ENCODE measurements at places on chromosomes 12 and 14.

- DNase-seq: no peak
Measured at GRCh38 chr14:94646481-94646880, 34.3 kb downstream of the SERPINA3 start.

GRCh38 chr12:29405561-29405960, 24.6 kb upstream of the ERGIC2 start:
- no peak for DNase-seq

- no peak for DNase-seq
Measured at GRCh38 chr12:132114667-132115066, 29.5 kb downstream of the DDX51 start.

DNA sequence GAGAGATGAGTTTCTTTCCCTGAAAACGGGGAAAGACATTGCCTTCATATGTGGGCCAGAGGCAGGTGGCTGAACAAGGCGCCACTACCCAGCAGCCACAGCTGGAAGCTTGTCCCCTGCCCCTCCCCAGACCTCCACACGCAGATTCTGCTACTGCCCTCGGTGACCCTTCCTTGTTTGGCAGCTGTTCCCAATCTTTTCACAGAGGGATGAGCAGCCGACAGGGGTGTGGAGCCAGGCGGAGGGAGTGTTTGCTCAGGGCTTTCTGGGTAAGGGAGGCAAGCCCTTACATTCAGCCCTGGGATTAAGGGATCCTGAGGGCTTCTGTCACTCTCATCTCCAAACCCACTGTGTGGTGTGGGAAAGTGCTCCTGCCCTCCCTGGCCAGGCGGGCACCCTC, 4.5 kb upstream of the KRT4 start:
- no peak for DNase-seq

DNA sequence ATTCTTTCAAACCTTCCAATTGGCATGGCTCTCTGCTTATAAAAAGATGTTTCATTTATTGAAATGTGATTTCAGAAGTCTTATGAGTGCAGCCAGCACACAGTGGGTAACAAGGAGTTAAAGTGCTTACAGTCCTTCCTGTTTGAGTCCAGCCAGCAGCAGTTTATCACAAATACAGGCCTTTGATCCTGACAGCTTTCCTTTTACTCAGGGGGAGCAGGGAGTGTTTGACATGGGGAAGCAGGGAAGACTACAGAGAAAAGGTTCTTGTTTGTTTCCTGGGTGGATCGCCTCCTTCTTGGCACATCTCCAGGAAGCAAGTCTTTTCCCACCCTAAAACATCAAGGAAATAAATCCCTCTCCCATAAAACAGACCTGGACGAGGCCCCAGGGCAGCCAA, 216.1 kb downstream of the MSRB3 start:
- no peak for DNase-seq

DNA sequence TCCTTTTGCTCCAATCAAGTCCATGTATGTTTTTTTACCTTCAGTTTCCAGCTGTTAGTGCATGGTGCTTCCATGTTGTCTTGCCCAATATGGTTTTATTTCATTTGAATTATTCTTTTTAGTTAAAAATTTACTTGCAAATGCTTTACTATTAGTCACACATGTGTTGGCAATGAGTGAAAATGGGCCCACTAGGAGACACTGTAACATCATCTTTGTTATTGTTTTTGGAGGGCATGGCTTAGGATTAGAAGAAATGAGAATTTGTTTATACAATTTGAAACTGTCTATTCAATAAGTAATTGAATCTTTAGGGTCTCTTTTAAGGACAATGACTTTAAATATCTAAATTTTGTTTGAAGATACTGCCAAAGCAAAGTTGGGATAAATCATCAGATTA, 133.7 kb downstream of the BRMS1L start:
- no peak for DNase-seq

- no peak for DNase-seq
Measured at GRCh38 chr12:26279091-26279490, 83.7 kb downstream of the SSPN start.

- DNase-seq: no peak
Measured at GRCh38 chr12:94379479-94380113, 80.1 kb downstream of the CEP83 start.

DNA sequence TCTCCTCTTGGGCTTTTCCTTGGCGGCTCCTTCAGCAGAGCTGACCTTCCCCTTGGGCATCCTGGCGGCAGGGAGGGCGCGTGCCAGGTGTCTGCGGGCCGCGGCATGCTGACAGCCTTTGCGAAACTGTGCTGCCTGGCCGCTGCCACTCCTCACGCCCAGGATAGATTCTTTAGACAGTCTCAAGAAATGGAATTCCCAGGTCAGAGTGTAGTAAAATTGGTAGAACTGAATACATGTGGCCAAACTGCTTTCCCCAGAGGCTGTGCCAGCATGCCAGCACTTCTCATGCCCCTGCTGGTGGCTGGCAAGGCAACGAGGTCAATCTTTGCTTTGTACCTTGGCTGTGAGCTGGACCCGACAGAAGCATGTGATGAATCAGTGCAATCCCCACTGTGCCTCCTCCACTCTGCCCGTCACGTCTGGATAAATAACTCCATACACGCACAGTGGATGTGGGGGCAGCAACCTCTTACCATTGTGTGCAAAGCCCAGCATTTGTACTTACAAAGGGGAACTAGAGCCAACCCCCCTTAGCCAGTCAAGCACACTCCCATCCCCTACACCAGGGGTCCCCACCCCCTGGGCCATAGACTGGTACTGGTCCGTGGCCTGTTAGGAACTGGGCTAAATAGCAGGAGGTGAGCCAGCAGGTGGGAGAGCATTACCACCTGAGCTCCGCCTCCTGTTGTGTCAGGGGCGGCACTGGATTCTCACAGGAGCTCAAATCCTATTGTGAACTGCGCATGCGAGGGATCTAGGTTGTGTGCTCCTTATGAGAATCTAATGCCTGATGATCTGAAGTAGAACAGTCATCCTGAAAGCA, 90.9 kb downstream of the ACTN1 start:
- no peak for DNase-seq

GRCh38 chr14:91835197-91835919, 32.0 kb downstream of the TC2N start:
- no peak for DNase-seq

DNA sequence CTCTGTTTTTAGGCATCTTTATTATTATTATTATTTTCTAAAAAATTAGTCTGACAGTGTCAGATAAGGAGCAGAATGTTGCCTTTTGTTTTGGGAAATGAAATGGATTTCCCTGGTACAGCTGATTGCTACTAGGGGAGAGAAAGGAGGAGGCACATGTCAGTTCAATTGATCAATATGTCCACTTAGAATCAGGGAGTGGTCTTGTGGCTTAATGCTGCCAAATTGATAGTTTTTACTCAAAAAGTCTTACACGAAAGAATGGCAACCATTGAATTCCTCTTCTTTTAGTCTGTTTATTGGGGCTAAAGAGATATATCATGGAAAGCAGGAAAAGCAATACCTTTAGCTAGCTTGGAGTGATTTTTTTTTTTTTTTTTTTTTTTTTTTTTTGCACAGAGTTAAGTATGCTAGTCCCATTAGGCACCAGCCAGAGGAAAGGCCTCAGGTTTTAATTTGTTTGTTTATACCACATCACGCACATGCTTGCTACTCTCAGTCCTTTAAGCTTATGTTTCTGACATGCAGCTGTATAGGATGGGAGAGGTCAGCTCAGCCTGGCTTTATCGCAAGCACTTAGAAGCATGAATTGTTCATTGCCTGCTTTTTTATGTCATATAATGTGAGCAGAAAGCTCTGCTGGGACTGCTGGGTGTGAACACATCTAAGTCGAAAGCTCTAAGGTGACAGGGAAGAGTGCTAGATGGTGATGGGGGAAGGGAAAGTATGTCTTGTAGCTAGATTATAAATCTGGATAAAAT, 1.4 kb downstream of the AKAP6 start:
- DNase-seq: no peak

DNA sequence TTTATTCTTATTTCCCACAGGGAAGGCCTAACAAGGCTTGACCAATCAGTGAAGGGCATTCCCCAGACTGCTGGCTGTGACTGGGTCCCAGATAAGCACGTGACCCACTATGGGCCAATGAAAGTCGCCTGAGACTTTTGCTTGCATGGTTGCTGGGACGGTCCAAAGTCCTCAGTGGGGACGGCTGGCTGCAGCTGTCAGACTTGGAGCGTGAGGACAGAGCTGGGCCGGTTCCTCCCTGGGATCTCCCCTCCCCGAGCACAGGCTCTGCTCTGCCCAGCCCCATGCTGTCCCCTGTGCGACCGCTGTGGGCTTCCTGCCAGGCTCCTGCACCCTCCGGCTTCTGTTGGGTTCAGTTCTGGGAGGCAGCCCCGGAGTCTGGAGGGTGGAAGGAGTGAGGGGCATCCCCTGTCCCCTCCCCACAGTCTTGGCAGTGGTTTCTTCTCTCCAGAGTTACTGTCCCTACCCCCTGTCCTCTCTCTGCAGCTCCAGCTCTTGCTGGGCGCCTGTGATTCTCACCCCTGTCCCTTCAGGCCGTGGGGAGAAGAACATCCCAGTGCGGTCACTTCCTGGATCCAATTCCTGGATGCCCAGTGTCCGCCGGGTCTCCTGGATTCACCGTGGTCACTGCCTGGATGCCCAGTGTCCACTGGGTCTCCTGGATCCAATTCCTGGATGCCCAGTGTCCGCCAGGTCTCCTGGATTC, 50.1 kb downstream of the GALNT9 start:
- DNase-seq: peak; percentile 66

GRCh38 chr12:102023343-102023930, 38.4 kb downstream of the WASHC3 start:
- DNase-seq: no peak

DNA sequence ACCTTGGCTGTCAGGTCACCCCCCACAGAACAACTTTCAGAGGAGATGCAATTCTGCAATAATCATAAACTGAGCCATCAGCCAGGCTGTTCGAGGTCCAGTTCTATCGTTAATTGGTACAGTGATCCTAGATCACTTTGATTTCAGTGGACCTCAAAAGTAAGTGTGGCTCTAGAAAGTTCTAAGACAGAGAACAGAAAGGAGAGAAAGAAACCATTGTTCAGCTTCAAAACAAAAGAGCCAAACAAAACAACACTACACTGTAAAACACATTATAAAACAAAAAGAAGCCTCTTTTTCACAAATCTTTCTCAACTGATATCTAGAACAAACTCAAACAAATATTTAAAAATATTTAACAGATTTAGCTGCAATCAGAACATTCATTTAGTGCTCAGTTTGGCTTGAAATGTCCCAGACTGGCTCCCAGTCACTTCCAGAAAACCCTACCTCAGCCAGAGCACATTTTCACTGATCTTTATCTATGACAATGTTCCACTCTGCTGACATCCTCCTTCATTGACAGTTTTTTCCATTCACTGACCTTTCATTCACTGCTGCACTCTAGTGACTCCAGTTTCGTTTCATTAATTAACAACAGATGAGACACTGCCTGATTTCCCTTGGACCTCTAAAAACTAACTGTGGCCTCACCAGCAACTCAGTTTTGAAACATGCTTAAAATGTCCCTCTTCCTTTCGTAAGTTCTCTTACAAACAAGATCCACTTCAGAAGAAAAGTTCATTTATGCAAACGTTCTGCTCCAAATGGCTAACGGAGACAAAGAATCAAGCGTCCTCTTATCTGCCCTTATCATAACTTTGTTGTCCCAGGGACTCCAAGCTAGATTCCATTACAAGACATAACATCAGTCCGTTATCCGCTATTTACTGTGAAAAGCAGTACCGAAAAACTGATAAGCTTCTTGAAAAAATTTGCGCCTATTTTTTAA, 56.8 kb downstream of the DUSP16 start:
- no peak for DNase-seq

DNA sequence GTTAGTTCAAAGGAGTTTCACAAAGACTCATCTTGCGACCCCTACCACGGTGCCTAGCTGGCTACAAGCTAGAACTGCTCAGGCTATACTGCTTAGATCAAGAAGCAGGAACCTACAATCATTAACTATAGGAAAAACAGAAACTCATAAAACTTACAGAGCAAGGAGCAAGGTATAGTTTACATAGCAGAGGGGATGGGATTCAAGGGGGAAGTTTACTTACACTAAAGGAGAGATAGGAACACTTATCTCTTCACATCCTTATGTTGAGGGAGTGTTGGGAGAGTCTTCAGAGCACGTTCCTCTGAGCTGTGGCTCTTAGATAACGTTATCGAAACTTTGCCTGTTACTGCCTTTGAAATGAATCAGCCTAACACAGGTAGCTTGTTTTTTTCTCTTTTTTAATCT, 58.1 kb downstream of the FSCB start:
- no peak for DNase-seq

- DNase-seq: no peak
Measured at GRCh38 chr12:75917715-75918114, 113.9 kb downstream of the PHLDA1 start.

GRCh38 chr14:85934123-85934885, 404.4 kb downstream of the FLRT2 start:
- no peak for DNase-seq

DNA sequence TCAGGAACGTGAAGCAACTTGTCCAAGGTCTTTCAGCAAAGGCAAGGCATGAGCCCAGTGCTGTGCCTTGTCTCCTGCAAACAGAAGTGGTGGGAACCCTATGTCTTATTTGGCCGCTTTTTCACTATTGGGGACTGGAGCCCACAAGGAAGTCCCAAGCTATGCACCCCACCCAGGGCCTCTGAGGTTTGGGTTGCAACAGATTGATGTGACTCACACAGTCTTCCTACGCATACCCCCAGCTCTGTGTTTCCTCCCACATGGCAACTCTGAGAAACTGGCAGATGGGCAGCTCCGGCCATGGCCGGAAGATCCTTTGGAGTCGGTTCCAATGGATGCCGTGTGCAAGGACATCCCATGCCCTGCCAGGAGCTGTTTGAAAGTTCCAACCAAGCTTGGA, 28.3 kb upstream of the CMKLR1 start:
- peak; percentile 25 for DNase-seq

DNA sequence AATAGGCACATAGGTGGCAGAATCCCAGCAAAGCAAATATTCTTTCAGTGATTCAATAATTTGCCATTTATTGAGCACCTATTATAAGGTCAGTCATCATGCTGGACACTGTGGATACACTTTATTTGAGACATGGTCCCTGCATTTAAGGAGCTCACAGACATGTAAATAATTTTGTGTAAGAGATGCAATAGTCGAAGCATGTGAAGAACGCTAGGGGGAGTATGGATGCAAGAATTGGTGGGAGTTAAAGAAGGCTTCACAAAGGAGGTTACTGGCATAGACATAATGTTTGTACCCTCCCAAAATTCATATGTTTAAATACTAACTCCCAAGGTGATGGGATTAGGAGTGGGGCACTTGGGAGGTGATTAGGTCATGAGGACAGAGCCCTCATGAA, 260.6 kb upstream of the GARIN6 start:
- no peak for DNase-seq

GRCh38 chr14:105187935-105188524, 6.9 kb upstream of the NUDT14 start:
- DNase-seq: no peak

- no peak for DNase-seq
Measured at GRCh38 chr12:126572170-126572569, 1506.9 kb downstream of the AACS start.
